ENCODE measurements at places on chromosomes 4 and X. TPM values are rescaled to one million over a fixed set of nuclear protein-coding genes. Genes with fewer than 3 reads are reported as not detected.

DNA sequence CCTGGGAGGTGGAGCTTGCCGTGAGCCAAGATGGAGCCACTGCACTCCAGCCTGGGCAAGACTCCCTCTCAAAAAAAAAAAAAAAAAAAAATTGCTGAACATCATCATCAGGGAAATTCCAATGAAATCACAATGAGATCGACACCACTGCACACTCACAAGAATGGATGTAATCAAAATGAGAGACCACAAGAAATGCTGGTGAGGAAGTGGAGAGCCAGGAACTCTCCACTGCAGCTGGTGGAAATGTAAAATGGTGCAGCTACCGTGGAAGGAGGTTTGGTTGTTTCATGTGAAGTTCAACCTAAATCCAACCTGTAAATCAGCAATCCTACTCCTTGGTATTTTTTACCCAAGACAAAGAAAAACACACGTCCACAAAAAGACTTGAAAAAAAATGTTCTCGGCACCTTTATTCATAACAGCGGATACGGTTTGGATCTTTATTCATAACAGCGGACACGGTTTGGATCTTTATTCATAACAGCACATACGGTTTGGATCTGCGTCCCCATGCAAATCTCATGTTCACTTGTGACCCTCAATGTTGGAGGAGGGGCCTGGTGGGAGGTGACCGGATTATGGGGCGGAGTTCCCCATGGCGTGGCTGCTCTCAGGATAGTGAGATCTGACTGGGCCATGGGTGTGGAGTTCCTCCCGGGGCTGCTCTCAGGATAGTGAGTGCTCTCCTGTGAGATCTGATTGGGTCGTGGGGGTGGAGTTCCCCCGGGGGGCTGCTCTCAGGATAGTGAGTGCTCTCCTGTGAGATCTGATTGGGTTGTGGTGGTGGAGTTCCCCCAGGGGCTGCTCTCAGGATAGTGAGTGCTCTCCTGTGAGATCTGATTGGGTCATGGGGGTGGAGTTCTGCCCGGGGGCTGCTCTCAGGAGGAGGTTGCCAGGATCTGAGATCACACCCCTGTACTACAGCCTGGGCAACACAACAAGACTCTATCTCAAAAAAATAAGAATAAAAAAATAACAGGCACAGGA is 7.7 kb downstream of the GAK start:
- DNase-seq: no peak

DNA sequence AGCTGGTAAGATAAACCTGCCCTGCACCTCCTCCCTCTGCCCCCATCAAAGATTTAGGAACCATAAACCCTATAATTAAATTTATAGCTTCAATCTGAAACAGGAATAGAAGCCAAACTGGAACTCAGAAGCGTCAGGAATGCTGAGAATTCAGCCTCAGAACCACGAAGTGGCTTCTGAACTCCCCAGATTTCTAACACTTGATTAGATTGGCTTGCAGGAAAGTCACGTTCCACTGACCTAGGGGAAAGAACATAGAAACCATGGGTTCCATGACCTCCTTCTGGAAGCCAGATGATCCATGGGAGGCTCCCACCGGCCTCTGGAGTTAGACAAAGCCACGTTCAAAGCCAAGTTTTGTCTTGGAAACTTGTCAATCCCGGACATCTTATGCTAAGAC is 356.5 kb downstream of the MID1IP1 start:
- peak; percentile 14 for DNase-seq

DNA sequence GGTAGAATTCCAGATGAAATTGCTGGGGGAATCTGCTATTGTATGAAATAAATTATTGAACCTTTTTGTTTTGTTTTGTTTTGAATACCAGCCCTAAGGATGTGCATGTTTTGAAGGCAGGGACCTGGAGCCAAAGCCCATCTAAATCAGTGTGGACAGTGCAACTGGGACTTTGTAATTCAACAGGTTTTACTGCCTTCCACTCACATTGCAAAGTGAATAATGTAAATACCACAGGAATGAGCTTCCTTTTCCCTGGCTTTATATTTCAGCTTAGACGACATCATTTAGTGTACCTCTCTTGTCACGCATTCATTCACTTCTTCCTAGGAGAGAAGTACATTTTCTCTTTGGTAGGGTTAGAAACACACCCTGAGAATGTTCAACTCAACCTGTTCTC is 795.0 kb downstream of the CENPC start:
- no peak for DNase-seq

DNA sequence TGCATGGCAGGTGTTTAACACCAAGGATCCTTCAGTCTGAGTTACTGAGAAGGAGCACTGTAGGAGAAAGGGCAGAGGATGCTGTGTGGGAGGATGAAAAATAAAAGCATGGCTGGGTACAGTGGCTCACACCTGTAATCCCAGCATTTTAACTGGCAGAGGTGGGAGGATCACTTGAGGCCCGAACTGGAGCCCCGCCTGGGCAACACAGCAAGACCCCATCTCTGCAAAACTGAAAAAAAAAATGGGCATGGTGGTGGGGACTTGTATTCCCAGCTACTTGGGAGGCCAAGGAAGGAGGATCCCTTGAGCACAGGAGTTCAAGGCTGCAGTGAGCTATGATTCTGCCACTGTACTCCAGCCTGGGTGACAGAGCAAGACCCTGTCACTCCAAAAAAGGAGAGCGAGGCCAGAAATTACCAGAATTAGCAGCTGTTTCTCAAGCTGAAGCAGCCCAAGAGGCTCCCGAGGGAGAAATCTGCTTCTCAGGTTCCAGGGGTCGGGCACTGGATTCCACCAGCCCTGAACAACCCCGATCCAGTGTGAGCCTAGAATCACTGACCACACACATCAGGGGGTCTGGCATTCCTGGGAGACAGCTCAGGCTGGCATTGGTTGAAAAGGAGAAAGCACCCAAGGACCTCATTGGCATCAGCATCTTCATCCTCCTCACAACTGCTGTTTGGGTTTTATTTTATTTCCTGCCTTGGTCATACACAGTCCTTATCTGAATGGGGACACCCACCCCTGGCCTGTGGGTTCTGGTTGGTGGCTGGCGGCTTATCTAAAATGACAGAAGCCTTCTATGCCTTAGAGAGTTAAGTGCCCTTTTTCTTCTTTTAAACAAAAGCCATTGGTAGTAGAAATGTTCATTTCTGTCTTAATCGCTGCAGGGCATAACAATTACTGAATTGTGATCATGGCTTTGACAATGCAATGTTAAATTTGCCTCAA is 66.3 kb upstream of the TRIM2 start:
- no peak for DNase-seq

- DNase-seq: no peak
Observed at GRCh38 chr4:105992641-105993305, 97.5 kb downstream of the NPNT start.

GRCh38 chrX:69229436-69229835 is 64.2 kb upstream of the PJA1 start:
- DNase-seq: peak; percentile 51

- DNase-seq: no peak
Observed at GRCh38 chr4:133960975-133961374, 240.6 kb downstream of the PABPC4L start.

GRCh38 chrX:101062176-101062575 is 10.3 kb upstream of the TRMT2B start:
- no peak for DNase-seq

- DNase-seq: no peak
Observed at GRCh38 chr4:14096396-14096965, 469.0 kb upstream of the BOD1L1 start.

- no peak for DNase-seq
Observed at GRCh38 chr4:60455380-60455779, 744.7 kb upstream of the ADGRL3 start.

DNA sequence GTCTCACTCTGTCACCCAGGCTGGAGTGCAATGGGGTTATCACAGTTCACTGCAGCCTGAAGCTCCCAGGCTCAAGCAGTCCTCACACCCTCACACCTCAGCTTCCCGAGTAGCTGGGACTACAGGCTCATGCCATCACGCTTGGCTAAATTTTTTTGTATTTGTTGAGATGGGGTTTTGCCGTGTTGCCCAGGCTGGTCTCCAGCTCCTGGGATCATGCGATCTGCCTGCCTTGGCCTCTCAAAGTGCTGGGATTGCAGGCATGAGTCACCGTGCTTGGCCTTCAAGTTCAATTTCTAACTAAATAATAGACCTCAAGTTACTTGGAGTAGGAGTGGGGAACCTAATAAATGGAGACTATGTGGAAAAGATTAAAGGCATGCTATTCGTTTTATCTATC is 48.9 kb downstream of the MND1 start:
- DNase-seq: peak; percentile 47

DNA sequence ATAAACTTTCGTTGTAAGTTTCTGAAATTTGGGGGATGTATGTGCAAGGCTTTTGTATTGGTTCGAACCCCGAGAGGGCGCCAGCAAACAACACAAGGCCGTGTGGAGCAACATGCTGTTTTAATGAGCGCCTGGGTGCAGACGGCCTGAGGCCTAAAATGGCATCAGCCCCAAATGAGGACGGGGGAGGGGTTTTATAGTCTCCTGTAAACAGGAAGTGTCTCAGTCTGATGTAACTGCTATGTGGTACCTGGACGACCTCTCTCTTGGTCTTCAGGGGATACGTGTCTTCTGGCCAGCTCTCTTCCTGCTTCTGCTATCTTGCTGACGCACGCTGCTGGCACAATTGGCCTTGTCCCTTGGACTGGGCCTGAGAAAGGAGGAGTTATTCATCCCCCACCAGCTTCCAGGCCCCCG is 1348.0 kb downstream of the ADGRL3 start:
- DNase-seq: no peak

The CFAP99 gene
- total RNA-seq: not detected

The NUDT10 gene
- total RNA-seq: 1.3 TPM

The ZFYVE28 gene
- 3.2 TPM for total RNA-seq

The USP27X gene
- 2.6 TPM for total RNA-seq

The MAGEA2 gene
- total RNA-seq: not detected

Measured in fibroblast of villous mesenchyme (primary cell).